T-cell (primary cell): ENCODE measurements at places on chromosomes 4 and X. TPM values are rescaled to one million over a fixed set of nuclear protein-coding genes. Genes with fewer than 3 reads are reported as not detected.

DNA sequence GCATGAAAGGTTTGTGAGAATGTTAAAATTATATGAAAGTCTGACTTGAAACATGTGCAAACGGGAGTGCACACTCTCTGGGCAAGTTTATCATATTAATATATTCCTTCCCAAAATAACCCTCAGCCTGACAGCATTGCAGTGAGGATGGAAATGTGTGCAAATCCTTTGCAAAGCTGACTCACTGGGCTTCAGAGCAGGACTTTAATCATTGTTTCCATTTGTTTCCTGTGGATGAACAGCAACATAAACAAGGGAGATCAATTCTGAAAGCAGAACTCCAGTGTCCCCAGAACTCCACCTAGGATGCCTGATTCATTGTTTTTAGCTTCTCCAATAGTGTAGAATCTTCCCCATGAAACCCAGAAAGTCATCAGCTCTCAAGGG is 32.9 kb downstream of the SLC2A9 start:
- DNase-seq = no peak

CXCL8 gene
- 0.41 TPM for total RNA-seq

SPANXD gene
- total RNA-seq = not detected

- DNase-seq = no peak
Observed at GRCh38 chr4:145186729-145187128, 6.3 kb upstream of the OTUD4 start.

RTL3 gene
- not detected for total RNA-seq

DNA sequence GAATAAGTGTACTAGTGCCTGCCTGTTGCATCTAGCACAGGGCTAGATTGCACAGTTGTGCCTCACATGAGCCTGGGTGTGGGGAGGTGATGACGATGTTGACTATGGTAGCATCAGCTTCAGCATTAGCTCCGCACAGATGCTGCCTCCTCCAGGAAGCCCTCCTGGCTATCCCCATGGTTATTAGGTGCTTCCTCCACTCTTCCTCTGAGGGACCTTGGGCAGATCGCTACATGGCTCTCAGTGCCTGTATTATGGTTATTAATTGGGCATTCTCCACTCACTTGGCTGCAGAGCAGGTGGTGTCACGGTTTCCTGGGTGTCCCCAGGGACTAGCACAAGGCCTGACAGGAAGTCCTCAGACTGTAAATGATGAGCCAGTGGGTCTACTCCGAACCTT is 325.6 kb downstream of the ARHGAP10 start:
- no peak for DNase-seq

IL21 gene
- not detected for total RNA-seq

MANBA gene
- 24.2 TPM for total RNA-seq

GRCh38 chr4:152081024-152081423 is 320.2 kb upstream of the GATB start:
- no peak for DNase-seq

USP17L26 gene
- total RNA-seq = not detected

DNA sequence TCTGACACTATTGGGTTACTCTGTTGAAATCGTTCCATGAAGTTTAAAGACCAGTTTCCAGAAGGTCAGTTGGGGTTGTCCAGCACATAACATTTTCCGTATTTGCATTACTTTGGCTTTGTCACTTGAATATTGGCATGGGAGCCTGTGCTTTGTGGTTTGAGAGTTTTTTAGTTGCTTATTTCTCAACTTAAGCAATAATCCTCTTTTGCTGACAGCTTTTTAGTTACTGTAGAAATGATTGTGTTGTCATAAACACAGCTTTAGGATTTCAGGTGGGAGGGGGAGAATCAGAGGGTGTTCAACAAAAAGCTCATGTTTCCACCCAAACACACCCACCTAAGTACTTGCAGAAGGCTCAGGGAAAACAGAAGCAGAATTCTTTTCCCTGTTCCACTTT is 210.7 kb upstream of the TLL1 start:
- no peak for DNase-seq

ITM2A gene
- 102 TPM for total RNA-seq
